Breast epithelium (tissue), 4 donors: ENCODE measurements at places on chromosomes 2 and 18. TPM values are rescaled to one million over a fixed set of nuclear protein-coding genes. Genes with fewer than 3 reads are reported as not detected.

- H3K36me3 ChIP-seq = no peaks in the 10 kb centered on the region
- no peak overlapping the region for H3K4me3 ChIP-seq
- no peak for DNase-seq
- no peaks in the 10 kb centered on the region for H3K4me1 ChIP-seq
- H3K27ac ChIP-seq = no peak overlapping the region
- H3K27me3 ChIP-seq = no peaks in the 10 kb centered on the region
Measured at GRCh38 chr2:157056200-157056676, 201.3 kb upstream of the GALNT5 start.

- DNase-seq = no peak
- no peaks in the 10 kb centered on the region for H3K36me3 ChIP-seq
- H3K27me3 ChIP-seq = no peaks in the 10 kb centered on the region
- no peaks in the 10 kb centered on the region for H3K4me1 ChIP-seq
Measured at GRCh38 chr2:137939026-137939425, 25.2 kb upstream of the HNMT start.

DNA sequence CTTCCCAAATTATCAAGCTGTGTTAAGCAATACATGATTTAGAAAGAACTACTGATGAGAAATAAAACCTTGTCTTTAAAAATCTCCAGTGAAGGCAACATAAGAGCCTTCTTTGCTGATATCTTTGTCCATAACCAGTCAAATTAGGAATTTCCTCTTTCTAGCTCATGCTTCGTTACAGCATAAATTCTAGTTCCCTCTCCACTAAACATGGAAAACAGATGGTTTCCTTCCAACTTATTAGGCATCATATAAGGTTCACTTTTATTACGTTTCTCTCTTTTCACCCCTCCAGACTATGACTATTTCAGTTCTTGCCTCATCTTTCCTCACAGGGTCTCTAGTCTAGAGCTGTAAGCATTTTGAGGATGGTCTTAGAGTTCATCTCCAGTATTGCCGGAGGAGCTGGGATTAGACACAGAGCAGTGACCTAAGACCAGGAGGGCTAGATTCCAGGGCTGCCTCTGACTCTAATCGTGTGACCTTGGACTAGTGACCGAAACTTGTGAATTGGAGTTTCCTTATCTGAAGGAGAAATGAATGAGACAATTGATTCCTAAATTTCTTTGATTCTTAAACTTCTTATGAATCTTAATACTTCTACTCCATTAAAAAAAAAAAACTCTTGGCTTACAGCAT is 195.5 kb upstream of the APCDD1 start:
- no peak overlapping the region for H3K27ac ChIP-seq
- no peaks in the 10 kb centered on the region for H3K27me3 ChIP-seq
- H3K4me3 ChIP-seq = no peak overlapping the region
- no peak for DNase-seq
- H3K36me3 ChIP-seq = no peaks in the 10 kb centered on the region
- no peaks in the 10 kb centered on the region for H3K4me1 ChIP-seq

DNA sequence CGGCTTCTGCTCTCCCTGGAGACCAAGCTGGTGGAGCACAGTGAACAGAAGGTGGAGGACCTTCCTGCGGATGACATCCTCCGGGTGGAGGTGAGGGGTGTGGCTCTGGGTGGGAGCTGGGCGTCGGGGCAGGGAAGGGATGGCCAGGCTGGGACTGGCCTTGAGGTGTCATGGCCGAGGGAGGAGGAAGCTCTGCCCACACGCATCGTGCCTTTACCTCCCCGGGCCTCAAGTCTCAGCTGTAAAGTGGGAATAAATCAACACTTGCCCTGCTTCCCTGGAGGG is 98.2 kb downstream of the DYSF start:
- DNase-seq = no peak
- no peaks in the 10 kb centered on the region for H3K27me3 ChIP-seq
- no peaks in the 10 kb centered on the region for H3K4me1 ChIP-seq
- H3K36me3 ChIP-seq = no peaks in the 10 kb centered on the region

Gene EPB41L3
- total RNA-seq = 178 TPM

DNA sequence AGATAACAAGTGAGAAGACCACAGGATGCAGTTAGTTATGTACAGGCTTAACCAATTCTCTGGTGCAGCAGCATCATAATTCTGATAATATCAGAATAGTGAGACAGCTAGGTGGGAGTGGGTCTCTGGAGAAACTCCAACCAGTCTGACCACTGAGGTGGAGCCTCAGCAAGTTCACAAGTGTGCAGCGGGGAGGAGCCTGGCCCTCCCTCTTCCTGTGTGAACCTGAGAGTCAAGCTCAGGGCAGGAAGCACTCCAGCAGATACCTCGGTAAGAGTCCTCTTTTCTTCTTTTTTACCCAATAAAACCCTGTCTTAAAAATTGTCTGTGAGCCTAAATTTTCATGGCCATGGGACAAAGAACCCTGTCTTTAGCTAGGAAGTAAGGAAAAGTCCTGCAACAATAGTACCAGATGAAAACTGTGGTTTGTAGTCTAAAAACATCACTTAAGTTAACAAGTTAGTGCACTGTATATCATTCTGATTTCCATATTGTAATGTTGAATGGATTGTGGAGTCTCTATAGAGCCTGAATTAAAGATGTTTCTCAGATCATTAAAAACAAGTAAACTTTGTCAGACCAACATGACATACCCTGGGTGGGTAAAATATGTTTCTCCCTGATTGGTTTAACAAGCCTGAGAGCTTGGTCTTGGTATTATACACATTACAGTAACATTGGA is 370.8 kb downstream of the TMEM182 start:
- H3K4me1 ChIP-seq = no peaks in the 10 kb centered on the region
- H3K27me3 ChIP-seq = no peaks in the 10 kb centered on the region
- no peak overlapping the region for H3K4me3 ChIP-seq

Gene FOXI3
- not detected for total RNA-seq

- H3K4me1 ChIP-seq = peaks cover 5% of the 10 kb centered on the region
- H3K36me3 ChIP-seq = no peaks in the 10 kb centered on the region
- H3K4me3 ChIP-seq = no peak overlapping the region
- no peaks in the 10 kb centered on the region for H3K27me3 ChIP-seq
- DNase-seq = no peak
Measured at GRCh38 chr2:42949125-42949524, 156.7 kb upstream of the HAAO start.

- H3K27ac ChIP-seq = no peak overlapping the region
- no peak overlapping the region for H3K4me3 ChIP-seq
- H3K36me3 ChIP-seq = no peaks in the 10 kb centered on the region
- no peaks in the 10 kb centered on the region for H3K4me1 ChIP-seq
- H3K27me3 ChIP-seq = no peaks in the 10 kb centered on the region
Measured at GRCh38 chr2:191653667-191654391, 24.1 kb upstream of the NABP1 start.

GRCh38 chr2:239258248-239258647 is 142.6 kb downstream of the HDAC4 start:
- no peak overlapping the region for H3K4me3 ChIP-seq
- peak; percentile 7 for DNase-seq
- H3K27me3 ChIP-seq = no peaks in the 10 kb centered on the region
- H3K4me1 ChIP-seq = no peaks in the 10 kb centered on the region
- no peaks in the 10 kb centered on the region for H3K36me3 ChIP-seq

Gene DPP4
- 17.3 TPM for total RNA-seq

Gene TOGARAM2
- 2.7 TPM for total RNA-seq

DNA sequence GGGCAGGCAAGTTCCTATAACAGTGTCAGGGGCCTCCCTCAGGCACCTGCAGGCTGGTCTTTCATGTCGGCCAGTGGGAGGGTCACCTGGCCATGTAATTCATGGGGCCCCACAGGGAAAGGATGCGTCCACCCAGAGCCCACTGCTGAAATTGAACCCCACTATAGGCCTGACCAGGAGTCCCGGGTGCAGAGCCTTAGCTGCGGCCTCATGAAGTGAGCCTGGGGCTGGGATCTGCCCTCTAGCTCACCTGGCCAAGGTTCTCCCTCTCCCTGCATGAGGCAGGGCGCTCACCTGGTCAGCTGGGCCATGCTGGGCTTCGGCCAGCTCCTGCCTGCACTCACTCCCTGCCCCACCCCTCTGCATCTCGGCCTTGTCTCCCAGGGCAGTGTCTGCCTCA is 41.1 kb downstream of the C1QL2 start:
- H3K36me3 ChIP-seq = no peaks in the 10 kb centered on the region
- H3K4me1 ChIP-seq = no peaks in the 10 kb centered on the region
- H3K27ac ChIP-seq = no peak overlapping the region
- DNase-seq = no peak
- H3K27me3 ChIP-seq = no peaks in the 10 kb centered on the region

GRCh38 chr2:105787376-105788318 is 42.9 kb downstream of the NCK2 start:
- H3K36me3 ChIP-seq = no peaks in the 10 kb centered on the region
- DNase-seq = no peak
- peaks cover 4% of the 10 kb centered on the region for H3K4me1 ChIP-seq
- H3K4me3 ChIP-seq = no peak overlapping the region
- H3K27ac ChIP-seq = no peak overlapping the region
- H3K27me3 ChIP-seq = no peaks in the 10 kb centered on the region

Gene COL4A4
- total RNA-seq = 1.6 TPM

GRCh38 chr2:218569038-218569431 is 396 bp downstream of the CNOT9 start:
- no peaks in the 10 kb centered on the region for H3K4me1 ChIP-seq
- H3K4me3 ChIP-seq = peak overlapping the region; percentile 86
- H3K27ac ChIP-seq = peak overlapping the region; percentile 96
- DNase-seq = peak; percentile 55
- no peaks in the 10 kb centered on the region for H3K27me3 ChIP-seq

DNA sequence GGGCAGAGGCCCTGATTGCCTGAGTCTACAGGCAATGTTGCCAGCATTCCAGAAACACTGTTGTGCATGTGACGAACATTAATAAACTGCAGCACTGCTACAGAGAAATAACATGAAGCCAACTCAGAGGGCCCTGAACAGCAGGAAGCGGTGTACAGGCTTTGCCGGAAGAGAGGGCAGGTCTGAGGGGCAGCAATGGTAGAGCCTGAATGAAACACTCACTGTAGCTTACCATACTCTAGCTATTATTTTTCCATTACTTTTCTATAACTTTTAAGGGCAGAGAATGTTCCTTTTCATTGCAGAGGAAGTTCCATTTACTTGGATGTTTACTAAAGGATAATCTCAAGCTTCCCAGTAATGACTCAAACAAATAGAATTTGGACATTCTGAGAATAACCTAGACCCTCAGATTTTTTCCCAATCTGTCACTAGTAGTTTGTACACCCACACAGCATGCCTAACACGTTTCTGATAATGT is 150.4 kb downstream of the MTX2 start:
- no peaks in the 10 kb centered on the region for H3K36me3 ChIP-seq
- no peaks in the 10 kb centered on the region for H3K4me1 ChIP-seq
- no peak overlapping the region for H3K4me3 ChIP-seq
- no peaks in the 10 kb centered on the region for H3K27me3 ChIP-seq

DNA sequence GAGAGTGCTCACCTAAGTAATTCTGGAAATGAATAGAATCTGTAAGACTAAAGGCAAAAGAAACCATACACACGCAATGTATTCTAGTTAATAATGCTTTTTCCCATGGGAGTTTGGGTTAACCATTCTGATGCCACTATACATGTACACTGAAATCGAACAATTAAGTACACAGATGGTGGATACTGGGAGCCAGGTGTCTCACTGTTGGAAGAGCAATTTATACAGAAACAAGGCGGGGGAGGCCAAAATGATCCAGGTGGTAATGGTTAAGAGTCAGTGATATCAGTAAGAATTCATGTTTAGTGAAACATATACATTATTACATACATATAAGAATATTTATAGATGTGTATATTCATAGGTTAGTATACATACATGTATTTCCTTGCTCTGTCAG is 67.2 kb downstream of the TMEM131 start:
- no peaks in the 10 kb centered on the region for H3K4me1 ChIP-seq
- no peaks in the 10 kb centered on the region for H3K27me3 ChIP-seq
- H3K27ac ChIP-seq = no peak overlapping the region
- no peaks in the 10 kb centered on the region for H3K36me3 ChIP-seq
- H3K4me3 ChIP-seq = no peak overlapping the region
- DNase-seq = no peak

- no peaks in the 10 kb centered on the region for H3K4me1 ChIP-seq
- no peak overlapping the region for H3K4me3 ChIP-seq
- no peak overlapping the region for H3K27ac ChIP-seq
- DNase-seq = no peak
Measured at GRCh38 chr2:66805016-66805865, 370.3 kb downstream of the MEIS1 start.

Gene PNO1
- total RNA-seq = 18.9 TPM

- H3K36me3 ChIP-seq = no peaks in the 10 kb centered on the region
- no peak overlapping the region for H3K27ac ChIP-seq
- no peaks in the 10 kb centered on the region for H3K4me1 ChIP-seq
- no peaks in the 10 kb centered on the region for H3K27me3 ChIP-seq
Measured at GRCh38 chr2:105644174-105644980, 100.3 kb upstream of the NCK2 start.

Gene POTEI
- total RNA-seq = not detected

DNA sequence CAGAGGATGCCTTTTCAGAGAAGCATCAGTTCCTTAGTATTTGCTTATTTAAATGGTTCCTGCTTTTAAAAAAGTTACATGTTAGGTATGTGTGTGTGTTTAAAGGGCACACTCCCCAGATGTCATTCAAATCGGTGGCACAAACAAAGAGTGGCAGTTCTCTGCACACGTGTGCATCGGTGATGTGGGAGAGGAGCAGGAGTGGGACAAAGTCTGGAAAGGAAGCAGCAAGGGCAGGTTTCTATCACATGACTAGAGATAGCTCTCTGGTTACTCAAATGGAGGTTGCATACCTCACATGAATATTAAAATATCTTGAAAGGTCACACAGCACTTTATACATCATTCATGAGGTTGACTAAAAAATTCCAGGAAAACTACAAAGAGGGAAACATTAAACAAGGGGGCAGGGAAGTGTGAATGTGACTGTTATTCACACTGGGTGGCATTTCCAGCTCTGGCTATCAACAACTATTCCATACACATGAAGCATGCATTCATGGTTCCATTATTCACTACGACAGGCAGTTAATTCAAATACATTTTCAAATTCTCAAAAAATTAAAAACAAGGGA is 64.7 kb downstream of the SEPTIN10 start:
- no peak overlapping the region for H3K4me3 ChIP-seq
- H3K27ac ChIP-seq = no peak overlapping the region
- H3K4me1 ChIP-seq = no peaks in the 10 kb centered on the region
- no peaks in the 10 kb centered on the region for H3K27me3 ChIP-seq

Gene SP100
- 157 TPM for total RNA-seq

GRCh38 chr2:190791347-190791975 is 89.2 kb upstream of the GLS start:
- no peaks in the 10 kb centered on the region for H3K27me3 ChIP-seq
- peak overlapping the region; percentile 48 for H3K27ac ChIP-seq

DNA sequence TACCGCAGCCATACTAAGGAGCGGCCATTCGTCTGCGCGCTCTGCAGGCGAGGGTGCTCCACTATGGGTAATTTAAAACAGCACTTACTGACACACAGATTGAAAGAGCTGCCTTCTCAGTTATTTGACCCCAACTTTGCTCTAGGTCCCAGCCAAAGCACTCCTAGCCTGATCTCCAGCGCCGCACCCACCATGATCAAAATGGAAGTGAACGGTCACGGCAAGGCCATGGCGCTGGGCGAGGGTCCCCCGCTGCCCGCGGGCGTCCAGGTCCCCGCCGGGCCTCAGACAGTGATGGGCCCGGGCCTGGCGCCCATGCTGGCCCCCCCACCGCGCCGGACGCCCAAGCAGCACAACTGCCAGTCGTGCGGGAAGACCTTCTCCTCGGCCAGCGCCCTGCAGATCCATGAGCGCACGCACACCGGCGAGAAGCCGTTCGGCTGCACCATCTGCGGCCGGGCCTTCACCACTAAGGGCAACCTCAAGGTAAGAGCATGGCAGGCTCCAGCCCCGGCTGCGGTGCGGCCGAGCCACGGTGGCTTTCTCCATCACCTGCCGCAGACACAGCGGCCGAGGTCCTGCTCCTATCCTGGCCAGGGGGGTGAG is 15.5 kb downstream of the SALL3 start:
- DNase-seq = no peak
- H3K27ac ChIP-seq = no peak overlapping the region
- H3K4me1 ChIP-seq = no peaks in the 10 kb centered on the region
- no peak overlapping the region for H3K4me3 ChIP-seq
- peaks cover 3% of the 10 kb centered on the region for H3K27me3 ChIP-seq
- H3K36me3 ChIP-seq = no peaks in the 10 kb centered on the region
